ENCODE measurements at places on chromosomes 7 and 10.

DNA sequence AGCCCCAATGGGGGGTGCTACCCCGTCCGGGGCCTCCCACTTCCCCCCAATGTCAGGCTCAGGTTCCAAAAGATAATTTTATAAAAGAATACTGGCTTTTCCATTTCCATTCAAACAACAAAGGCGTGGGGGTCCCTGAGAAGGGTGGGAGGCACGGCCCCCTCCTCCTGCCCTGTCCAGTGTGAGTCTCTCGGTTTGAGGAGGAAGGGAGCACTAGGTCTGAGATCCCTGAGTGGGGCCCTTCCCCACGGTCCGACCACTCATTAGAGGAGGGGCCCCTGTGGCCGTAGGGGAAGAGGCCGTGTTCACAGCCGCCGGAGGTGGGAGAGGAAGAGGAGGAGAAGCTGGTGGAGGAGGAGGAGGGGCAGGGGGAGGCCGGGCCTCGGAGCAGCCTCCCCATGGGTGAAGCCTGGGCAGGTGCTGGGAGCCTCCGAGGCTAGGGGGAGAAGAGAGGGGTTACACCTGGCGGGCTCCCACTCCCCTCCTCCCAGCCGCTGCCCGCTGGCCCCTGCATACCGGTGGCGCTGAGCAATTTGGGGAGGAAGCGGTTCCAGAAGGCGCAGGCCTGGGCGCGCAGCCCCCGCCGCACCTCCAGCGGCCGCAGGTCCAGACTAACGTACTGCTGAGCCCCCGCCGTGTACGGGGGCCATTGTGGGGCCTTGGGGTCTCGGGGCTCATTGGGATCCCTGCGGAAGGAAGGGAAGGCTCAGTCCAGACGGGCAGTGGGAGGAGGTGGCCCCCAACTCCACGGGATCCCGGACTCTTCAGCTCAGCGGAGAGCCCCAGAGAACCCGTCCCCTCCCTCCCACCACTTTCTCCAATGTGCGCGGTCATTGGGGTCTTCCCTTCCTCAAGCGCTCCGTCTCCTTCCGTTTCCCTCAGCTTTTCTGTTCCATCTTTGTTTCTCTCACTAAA is 1.4 kb upstream of the UFSP1 start:
- DNase-seq, result no peak

GRCh38 chr10:43082087-43082486 is 5.2 kb downstream of the RET start:
- DNase-seq, result no peak

DNA sequence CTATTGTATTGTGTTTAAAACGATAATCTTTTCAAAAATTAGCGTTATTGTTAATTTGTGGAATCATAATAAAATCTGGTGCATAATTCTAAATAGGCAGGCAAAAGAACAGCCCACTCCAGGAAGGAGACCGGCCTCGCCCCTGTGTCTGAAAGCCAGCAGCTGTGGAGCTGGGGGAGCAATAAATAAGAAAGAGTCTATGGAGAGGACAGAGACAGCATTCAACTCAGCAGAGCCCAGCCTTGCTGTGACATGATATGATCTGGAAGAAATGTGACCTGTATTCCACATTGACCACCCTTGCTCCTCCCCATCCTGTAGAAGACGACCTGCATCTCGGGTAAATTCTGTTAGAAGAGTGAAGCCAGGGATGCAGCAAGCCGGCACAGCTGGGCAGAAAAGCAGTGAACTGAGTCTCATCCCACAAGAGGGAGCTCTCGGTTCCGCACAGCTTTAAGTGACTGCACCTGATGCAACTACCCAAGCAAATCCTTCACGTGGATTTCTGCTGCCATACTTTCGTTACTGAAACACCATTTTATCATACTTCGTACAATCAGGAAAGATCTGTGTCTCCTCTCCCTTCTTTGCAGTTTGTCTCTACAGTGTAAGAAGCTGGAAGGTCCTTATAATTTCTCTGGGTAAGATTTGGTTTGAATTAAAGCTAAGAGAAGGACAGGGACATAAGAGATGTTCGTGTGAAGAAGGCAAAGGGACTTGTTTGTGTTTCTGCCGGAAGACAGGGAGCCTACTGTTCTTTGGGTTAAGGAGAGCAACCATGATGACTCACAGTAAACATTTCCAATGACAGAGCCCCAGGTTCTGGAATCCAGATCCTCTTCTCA is 427.1 kb downstream of the GPAM start:
- DNase-seq, result no peak

DNA sequence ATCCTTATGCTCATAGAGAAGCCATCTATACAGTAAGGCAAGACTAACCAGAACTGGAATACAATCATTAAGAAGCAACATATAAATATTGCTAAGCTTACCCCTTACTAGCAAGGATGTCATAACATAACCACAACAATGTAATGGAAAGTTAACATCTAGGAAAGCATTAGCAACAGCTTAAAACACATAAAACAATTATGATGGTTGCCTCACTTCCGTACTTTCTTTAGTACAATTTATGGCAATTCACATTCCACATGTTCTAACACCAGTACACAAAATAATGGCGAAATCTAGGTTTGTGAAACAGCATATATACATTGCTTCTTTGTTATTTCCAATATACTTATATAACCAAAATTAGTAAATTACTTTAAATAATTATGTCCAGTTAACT is 195.0 kb downstream of the AHR start:
- DNase-seq, result no peak

DNA sequence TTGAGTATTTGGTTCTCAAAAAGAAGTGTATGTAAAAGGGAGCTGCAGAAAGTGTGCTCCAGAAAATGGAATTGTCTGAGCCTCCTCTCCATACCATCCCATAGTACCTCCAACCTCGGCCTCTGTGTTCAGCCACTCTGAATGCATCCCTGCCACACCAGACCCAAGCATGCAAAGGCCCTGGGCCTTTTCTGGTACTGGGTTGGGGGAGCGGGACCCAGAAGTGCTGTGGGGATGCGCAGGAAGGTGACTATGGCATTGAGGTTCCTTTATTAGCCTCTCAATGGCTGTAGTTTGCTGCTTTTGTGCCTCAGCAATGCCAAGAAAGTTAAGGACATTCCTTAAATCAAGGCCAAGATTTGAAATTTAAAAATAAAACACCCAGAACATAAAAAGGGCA is 2.1 kb upstream of the KCNMA1 start:
- no peak for DNase-seq

- peak; percentile 86 for DNase-seq
These were observed 103.0 kb upstream of the KLF6 start for GRCh38 chr10:3887885-3888476.

DNA sequence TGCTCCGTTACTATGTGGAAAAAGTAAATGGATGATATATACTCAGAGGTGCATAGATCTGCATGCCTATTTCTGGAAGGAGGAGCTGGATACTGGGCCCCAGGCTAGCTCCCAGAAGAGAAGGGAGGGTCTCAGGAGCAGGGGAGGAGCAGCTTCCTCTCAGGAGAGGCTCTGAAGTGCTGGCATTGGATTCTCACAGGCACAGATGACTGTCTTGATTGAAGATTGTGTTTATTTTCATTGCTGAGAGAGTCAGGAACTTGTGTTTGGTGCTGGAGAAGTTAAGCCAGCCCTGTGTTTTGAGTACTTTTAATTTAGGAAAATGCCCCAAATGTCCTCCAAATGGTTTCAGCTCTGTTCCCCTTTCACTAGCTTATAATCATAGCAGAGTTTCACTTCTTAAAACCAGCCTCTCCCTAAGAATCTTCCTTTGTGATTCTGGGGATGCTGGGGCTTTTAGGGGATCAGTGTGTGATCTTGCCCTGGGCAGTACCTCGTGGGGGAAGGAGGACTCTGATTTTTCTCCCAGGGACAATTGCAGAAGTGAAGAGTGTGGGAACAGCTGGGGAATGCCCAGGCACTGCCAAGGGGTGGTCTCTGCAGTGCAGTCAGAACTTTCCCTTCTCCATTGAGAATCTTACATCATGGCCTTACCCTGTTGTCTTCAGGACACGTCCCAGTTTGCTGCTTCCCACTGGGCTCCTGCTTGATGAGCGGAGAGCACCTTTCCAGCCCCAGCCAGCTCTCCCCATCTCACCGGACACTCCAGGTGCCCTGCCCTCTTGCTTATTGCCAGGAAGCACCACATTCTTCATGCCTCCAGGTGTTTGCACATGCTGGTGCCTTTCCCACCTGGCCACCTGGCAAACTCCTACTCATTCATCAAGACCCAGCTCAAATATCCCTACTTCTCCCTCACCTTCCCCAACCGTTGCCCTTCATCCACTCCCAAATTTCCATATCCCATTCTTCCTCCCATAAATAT is 102.8 kb downstream of the ARHGAP22 start:
- DNase-seq, result no peak

GRCh38 chr10:10826125-10826524 is 191.5 kb upstream of the CELF2 start:
- DNase-seq, result no peak
